AG04449 (cell line): ENCODE measurements at places on chromosomes 1 and 21.

DNA sequence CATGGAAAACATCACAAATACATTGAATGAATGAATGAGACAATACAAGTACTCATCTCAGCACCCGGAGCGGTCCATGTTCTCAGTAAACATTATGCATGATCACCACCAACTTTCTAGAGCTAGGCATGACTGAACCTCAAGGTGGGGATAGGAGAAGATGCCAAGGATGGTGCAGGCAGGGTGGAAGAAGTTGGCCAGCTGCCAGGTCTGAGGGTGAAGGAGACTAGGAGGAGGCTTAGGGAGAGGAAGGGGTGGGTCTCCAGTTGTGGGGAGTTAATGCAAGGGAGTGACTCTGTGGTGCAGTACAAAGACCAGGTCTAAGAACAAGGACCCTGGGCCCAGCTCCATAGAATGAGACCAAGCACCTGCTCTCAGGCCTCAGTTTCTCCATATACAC, 91.7 kb downstream of the MATN1 start:
- no peak for DNase-seq

DNA sequence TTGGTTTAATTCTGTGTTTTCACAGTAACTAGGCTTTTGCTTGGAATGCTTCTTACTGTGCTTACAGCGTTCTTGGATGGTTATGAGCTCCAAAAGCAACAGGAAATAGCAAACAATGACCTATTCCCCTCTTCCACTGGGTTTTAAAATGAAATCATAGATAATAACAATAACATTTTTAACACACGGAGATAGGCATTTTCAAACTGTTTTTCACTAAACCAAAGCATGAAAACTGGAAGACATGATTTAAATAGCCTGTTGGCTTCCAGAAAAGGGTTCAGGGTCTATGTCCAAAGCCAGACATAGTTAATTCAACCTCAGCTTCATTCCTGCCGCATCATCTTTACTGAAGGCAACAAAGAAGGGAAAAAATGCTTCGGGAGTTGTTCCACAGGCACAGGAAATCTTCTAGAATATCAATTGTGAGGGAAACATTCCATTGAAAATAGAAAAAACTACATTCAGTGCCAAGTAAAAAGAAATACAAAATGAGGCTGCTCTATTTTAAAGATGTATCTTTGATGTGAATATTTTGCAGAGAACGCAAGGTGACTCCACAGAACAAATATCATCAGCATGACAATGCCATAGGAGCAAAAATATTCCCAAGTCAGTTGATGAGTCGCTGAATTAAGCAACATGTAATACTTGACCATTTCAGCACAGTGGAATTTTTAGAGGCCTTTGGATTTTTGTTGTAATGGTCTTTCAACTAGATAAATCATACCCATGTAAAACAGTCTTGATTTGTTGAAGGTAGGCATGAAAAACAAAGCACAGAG, 80.7 kb downstream of the NID1 start:
- peak; percentile 72 for DNase-seq

DNA sequence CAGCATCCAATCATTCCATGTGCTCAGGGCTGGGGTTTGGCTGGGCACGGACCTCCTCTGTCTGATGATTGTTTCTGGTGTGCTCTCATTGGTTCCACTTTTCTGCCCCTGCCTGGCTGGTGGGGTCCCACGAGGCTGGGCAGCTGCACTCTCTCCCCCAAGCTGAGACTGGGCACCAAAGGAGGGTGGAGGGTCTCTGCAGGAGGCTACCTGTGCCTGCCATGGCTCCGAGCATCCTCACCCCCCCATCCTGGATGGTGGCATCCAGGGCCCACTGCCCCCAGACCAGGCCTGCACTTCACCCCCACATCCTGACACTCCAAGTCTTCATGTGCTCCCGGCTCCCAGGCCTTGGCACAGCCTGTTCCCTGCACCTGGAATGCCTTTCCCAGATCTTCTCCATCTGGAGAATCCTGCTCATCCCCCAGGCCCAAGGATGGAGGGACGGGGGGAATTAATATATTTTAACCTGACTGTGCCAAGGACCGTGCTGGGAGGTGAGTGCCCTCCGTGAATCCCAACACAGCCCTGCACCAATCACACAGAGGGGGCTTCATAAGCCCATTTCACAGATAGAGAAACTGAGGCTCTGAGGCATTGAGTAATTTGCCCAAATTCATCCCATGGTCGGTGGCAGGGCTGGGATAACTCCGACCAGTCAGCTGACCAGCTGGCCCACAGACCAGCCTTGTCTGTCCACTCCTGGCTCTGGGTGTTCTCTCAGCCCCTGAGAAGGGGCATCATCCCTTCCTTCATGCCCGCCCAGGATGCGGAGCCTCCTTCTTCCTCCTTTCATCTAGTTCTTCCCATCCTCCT, 403.4 kb downstream of the MATN1 start:
- no peak for DNase-seq

- DNase-seq: no peak
Measured at GRCh38 chr1:94183197-94183815, 54.1 kb downstream of the ARHGAP29 start.

DNA sequence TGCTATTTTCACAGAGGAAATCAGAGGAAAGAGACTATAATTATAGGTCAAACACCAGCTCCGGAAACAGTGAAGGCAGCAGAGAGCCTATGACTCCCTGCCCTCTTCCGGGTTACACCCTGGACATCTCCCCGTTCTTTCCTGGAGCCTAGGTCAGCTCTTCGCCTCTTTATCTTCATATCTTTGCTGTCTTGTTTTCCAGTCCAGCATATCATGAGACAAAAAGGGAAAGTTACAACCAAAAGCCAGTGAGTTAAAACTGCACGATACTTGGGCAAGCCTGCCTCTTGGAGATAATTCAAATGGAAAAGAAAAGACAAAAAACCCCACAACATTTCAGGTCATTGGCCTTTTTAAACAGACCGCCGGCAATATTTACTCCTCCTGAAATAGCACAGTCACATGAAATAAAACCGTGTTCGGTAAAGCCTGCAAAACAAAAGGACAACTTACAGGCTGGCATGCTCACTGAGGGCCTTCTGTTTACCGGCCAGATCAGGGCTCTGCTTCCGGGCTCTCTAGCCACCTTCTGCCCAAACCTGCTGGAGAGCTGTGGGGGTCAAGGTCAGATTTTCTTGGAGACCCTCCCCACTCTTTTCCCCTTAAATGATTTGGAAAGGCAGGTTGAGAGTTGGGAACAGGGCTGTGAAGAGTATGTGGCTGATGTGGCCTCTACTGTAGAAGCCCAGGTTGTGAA, 42.8 kb upstream of the PPP2R5A start:
- no peak for DNase-seq

DNA sequence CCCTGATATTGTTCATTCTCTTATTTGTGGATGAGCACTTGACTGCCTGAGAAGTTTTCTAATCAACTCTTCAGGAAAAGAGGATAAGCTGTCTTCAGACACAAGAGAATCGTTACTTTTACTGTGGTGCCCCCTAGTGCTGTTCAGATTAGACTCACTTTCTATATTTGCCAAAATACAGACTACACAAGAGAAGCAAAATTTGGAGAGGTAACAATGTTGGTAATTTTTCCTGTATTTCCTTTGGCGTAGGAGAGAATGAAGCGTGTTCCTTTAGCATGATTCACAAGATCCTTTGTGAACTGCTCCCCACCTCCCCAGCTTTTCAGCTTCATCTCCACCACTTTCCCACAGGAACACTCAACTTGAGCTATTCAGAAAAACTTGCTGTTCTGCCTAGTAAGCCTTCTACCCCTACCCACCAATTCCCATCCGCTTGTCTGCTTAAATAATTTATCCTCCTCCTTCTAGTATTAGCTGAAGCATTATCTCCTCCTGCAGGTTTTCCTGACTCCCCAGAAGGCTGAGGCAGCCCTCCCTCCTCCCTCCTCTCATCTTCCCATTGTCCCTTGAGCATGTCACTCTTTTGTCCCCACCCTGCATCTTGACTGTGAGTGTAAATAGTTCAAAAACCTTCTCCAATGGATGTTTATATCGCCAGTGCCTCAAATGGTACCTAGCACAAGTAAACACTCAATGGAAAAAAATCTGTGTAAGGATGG, 4.5 kb downstream of the TNFSF4 start:
- peak; percentile 69 for DNase-seq

- no peak for DNase-seq
Measured at GRCh38 chr1:181038399-181038873, 4.7 kb downstream of the MR1 start.

DNA sequence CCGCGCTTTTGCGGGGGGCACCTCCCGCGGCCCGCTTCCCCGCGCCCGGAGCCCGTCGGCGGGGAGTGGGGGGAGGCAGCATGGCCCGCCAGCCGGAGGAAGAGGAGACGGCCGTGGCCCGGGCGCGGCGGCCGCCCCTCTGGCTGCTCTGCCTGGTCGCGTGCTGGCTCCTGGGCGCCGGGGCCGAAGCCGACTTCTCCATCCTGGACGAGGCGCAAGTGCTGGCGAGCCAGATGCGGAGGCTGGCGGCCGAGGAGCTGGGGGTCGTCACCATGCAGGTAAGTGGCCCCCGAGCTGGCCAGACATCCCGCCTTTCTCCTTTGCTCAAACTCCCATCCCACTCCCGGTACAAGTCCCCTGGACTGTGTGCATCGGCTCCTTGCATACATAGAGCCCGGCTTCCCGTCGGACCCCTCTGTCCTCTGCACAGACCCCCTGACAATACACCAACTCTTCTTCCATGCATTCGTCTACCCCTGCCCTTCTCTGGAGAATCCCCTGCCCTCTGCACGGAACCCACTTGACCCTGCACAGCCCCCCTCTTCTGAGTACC, 812 bp downstream of the CACHD1 start:
- no peak for DNase-seq

DNA sequence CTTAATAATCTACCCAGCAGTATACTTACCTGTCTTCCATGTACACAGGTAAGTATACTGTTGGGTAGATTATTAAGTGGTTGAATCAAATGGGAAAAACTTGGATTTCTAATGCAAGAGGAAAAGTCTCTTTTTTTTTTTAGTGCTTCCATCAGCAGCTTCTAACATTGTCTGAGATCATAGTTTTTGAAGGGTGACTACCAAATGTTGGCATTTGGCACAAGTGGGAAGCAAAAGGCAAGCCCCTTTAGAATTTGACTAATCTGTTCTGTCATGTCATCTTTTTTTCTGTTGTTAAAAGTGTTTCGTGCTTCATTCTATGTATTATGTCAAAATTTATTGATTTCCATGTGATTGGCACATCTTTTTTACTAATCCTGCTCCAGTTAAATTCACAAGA, 547 bp downstream of the FMO1 start:
- DNase-seq: no peak

DNA sequence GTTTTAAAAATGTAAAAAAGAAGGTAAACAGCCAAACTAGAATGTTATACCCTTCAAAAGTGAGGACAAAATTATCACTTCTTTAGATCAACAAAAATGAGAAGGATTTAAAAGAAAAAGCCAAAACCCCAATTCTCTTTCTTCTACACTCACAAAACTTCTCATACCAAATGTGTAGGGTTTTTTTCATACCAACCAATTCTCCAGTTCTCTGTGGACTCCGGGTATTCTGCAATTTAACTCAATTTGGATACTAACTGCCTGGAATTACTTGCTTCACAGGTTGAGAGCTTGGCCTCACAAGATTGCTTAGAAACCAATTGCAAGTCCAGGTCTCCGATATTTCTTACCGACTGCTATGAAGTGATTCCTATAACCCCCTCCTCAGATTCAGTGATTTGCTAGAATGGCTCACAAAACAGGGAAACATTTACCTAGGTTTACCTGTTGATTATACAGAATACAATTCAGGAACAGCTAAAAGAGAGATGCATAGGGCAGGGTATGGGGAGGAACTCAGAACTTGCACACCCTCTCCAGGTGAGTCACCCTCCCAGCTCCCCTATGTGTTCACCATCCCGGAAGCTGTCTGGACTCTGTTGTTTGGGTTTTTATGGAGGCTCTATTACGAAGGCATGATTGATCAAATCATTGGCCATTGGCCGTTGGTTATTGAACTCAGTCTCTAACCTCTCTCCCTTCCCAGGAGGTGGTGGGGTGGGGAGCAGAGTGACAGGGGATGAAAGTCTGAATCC, 67.1 kb downstream of the CAMTA1 start:
- no peak for DNase-seq

DNA sequence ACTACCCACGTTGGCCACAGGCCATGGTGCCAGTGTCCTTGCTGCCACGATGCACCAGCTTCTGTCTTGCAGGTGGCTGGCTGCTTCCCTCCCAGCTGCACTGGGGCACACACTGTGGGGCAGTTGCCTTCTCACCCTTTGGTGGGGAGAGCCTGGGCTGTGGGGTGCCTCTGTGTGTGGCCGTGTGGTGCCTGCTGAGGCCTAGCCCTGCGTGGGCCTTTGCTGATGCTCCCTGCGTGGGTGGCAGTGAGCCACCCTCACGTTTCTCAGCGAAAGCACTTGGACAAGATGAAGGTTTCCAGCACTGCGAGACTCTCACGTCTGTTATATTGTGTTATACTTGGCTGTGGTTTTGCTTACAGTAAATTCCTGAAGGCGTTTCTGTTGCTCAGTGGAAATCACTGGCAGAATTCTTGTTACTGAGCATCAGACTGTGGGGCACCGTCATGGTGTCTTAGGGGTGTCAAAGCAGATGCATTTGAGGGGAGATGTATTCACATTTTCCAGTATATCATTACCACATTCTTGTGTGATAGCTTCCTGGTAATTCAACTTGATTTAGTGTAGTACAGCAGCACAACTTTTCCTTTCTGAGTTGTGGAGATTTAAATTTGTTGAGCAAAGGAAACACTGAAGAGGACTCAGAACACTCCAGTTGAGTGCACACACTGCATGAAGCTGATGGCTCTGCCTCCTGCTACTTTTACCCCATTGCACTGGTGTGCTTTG, 124.7 kb downstream of the PCBP3 start:
- DNase-seq: peak; percentile 14

GRCh38 chr1:234851450-234852438, 241.8 kb upstream of the IRF2BP2 start:
- no peak for DNase-seq

DNA sequence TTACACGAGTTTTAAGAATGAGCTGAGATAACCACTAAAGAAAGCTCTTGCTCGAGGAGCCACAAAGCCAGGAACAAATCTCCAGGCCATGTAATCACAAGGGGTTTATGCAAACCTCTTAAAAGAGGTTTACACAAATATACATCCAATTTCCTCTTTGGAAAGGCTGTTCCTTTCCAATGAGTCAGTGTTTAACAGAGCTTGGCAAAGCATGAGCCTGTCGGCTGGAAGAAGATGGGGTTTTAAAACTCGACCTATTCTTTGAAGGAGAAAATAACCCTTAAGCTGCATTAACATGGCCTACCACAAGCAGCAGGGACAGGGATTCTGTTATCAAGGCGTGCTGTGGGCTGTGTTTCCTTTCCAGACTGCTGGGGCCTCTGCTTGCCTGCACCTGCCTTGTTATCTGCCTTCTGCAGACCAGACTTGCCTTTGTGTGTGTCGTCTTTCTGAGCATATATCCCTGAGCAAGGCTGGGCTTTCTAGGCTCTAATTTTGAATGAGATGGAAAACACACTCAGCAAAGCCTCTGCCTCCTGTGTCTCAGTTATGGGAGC, 40.6 kb upstream of the CYP2J2 start:
- peak; percentile 28 for DNase-seq

DNA sequence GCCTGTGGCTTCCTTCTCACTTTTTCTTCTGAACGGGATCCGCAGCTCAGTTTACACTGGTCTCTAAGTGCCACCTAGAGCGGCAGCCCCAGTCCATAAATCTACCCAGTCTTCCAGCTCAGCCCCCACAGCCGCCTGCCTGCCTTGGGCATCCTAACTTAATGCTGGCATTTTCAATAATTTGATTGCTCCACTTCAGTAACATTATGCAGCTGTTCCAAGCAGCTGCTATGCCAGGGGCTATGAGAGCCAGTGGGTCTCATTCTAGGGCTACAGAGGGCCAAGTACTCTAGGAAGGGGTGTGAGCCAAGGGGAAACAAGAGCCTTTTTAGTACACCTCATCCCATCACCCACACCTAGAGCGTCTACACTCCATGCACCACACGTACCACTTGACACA, 48.4 kb upstream of the COA6 start:
- DNase-seq: no peak
